Brain microvascular endothelial cell (primary cell): ENCODE measurements at places on chromosomes 5 and 9.

DNA sequence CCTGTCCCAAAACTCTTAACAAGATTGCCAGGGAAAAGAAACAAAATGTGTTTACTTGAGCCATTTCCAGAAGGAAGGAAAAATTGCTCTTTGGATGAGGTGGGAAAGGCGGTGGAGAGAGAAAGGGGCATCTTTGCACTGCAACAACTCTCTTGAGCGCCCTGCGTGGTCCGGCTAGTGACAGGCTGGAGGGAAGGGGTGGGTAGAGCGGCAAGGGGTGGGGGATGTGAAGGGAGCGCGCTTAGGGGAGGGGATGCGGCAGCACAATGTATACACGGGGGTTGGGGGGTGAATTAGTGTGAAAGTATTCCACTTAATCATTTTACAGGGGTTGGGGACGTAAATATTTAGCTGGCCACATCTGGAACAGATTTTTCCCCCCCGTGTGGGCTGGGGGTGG, 1.3 kb downstream of the FGF10 start:
- DNase-seq, result no peak

DNA sequence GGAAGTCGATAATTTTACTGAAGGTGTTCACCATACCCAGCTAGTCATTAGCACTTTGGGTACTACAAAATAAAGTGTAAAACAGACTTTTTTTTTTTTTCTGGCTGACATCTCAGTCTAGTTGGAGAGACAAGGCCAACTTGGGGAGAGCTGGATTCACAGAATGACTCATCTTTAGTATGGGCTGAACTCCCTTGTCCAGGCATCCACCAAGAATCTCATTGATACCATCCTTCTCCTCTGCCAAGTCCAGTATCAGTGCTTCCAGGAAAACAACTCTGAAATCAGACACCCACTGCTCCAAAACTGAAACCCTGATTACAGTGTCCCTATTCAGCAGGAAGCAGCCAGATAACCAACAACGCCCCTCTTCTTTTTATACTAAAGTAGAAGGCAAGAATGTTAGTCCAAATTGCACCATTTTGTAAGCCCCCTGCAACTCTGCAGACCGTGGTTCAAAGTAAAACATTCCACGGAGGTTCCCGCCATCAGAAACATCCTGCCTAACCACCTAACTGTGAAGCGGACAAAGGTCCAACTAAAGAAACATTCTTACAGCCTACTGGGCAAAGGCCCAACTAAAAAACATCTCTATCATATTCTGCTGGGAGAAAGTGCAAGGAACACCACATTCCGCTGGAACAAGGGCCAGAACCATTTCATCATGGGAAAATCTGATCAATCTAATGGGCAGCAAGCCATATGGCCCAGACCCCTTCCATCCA, 728.2 kb downstream of the BRINP1 start:
- DNase-seq, result no peak

- DNase-seq, result no peak
Measured at GRCh38 chr9:89757776-89758528, 153.1 kb downstream of the GADD45G start.

- peak; percentile 41 for DNase-seq
Measured at GRCh38 chr9:112486221-112487007, at the start of gene KIAA1958. TSS of gene KIAA1958 (plus strand) at chr9:112486827. CDS start at chr9:112574081, 87,254 bp downstream.

DNA sequence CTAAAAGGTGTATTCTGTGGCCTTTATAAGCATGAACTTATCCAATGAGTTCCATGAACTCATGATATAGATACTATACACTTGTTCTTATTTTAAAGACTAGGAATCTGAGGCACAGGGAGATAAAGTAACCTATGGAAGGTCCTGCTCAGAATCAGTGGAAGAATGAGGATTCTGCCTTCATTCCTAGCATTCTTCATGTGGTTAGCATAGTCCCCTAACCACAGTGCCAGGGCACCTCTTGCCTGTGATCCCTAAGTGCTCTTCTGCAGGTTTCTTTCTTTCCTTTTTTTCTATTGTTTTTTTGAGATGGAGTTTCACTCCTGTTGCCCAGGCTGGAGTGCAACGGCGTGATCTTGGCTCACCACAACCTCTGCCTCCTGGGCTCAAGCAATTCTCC, 174.1 kb downstream of the C9orf152 start:
- no peak for DNase-seq

- DNase-seq, result no peak
Measured at GRCh38 chr5:83426855-83427254, 44.7 kb upstream of the VCAN start.

GRCh38 chr5:142115937-142116614, 7.5 kb downstream of the NDFIP1 start:
- DNase-seq, result peak; percentile 22

- DNase-seq, result peak; percentile 27
Measured at GRCh38 chr5:74386571-74387334, 253.8 kb downstream of the ENC1 start.

GRCh38 chr9:94787266-94787665, 60.8 kb downstream of the AOPEP start:
- no peak for DNase-seq

DNA sequence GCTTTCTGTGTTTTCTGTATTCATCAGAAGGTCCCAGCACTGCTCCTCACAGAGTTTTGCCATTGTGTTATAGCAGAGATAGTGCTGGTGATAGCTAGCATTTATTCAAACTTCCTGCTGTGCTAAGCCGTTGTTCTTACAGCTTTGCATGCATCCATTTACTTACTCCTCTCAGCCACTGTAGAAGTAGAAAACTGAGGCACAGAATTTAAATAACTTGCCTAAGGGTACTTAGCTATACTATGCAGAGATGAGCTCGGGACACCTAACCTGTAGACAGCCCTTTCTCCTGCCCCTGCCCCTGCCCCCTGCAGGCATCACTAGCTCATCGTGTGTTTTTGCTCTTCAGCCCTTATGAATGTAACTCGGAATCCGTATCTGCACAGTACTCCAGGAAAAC, 227.6 kb downstream of the SAXO1 start:
- DNase-seq, result no peak

- peak; percentile 25 for DNase-seq
Measured at GRCh38 chr5:168931638-168932345, 352.6 kb upstream of the PANK3 start.

- DNase-seq, result peak; percentile 56
Measured at GRCh38 chr5:41924872-41925554, at the start of gene FBXO4. TSS of gene FBXO4 (plus strand) at chr5:41925281. CDS start at chr5:41925310, 29 bp downstream.

- DNase-seq, result no peak
Measured at GRCh38 chr9:123438321-123438720, 82.3 kb downstream of the CRB2 start.

DNA sequence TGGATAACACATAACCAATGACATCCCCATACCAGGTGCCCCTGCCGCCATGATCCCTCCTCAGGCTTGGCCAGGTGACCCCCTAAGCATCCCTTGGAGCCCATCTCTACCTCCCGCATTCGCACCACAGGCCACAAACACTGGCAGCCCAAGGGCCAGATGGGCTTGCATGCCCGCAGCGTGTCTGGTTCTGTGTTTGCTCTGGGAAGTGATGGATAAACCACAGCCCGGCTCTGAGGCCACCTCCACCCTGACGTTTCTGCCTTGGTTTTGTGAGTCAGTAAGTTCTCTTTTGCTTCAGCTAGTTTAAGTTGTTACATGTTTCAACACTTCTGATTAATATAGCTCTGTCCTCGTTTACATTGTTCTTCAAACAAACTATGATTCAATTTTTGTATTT, 172.4 kb upstream of the PHYKPL start:
- DNase-seq, result no peak

DNA sequence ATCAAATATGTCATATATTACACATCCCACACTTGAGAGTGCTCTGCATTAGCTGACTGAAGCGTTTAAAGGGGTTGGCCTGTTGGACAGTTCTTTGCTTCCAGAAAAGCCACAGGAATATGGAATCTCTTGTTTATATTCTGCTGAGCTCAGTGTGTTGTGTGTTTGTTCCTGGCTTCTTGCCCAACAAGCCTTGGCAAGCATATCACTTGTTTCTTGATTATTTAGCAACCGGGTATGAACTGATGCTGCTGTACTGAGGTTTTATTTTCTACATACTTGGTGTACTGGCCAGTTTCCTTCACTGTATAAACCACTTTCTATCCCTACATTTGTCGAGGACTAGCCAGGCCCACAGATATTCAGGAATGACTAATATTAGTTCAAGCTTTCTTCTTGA, 378.9 kb downstream of the KCTD16 start:
- peak; percentile 20 for DNase-seq

GRCh38 chr9:107223381-107223780, 59.7 kb upstream of the RAD23B start:
- DNase-seq, result no peak

DNA sequence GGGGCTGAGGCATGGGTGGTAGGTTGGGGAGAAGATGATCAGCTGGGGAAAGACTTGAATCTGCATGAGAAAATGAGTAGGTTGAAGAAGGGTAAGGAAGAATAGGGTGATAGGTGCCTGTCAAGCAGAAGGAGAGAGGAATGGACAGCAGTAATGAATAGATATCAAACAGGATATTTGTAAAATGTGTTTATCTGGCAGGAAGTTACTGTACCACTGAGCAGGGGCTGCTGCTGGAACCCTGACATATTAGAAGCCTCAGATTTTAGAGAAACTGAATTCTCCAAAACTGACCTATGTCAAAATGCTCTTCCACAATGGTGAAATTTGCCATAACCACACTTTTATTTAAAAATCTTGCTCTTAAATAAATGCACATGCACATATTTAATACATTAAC, 41.0 kb downstream of the CCDC192 start:
- DNase-seq, result no peak
